ENCODE measurements at places on chromosomes 2 and 18.
A peak's percentile ranks its signal among the peaks of the same experiment; 100 is the strongest.

- peak; percentile 36 for DNase-seq
Measured at GRCh38 chr2:71530641-71531332, 77.4 kb downstream of the DYSF start.

- DNase-seq: no peak
Measured at GRCh38 chr2:46470114-46470628, 9.2 kb upstream of the TMEM247 start.

- no peak for DNase-seq
Measured at GRCh38 chr2:209086761-209087160, 337.1 kb upstream of the MAP2 start.

DNA sequence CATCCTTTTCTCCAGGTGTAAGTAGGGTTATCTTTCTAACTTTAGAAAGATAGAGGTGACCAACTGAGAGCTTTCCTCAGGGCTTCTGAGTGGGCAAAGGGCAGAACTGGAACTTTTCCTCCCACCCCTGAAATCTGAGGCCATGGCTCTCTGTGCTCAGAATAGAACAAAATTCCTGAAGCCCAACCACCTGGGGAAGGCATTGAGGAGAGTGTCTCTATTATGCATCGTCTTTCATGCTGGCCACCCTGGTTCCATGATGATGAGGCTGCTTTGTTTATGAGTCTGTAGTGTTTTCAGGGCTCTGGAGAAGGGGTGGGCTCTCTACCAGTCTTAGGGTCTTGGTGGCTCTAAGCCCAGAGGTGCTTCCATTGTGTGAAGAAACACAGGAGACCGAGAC is 30.7 kb upstream of the IL1R1 start:
- no peak for DNase-seq

DNA sequence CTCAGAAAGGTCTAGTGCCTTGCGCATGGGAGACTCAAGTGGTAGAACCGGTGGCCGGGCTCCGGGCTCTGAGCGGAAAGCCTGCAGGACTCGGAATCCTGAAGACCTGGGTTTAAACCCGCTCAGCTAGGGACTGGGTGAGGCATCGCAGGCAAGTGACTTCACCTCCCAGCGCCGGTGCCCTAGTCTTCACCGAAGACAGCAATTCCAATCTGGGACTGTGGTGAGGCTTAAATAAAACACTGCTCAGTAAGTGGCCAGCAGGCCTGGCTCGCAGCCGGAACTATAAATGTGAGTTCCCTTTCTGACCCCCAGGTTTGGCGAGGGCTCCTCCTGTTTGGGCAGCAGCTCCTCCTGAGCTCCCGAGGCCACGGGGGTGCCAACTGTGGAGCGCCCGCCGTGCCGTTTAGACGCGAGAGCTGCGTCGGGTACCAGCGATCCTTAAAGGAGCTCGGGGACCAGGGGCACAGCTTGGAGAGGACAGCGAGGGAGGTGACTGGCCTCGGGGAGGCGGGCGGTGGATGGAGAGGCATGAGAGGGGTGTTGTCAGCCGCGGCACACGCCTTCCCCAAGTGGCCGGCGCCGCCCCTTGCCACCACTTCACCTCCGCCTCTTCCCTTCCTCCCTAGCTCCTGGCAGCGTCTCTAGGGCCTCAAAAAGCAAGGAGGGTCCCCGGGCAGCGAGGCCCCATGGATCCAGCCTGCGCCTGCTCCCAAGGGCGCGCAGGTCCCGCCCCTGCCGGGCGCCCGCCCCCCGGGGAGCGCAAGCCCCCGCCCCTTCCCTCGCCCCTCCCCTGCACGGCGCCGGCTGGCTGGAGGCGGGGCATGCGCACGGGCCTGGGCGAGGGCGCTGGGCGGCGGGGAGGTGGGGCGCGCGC is 757 bp upstream of the MTCL1 start:
- DNase-seq: peak; percentile 64
